ENCODE measurements at places on chromosomes 3 and 15.

DNA sequence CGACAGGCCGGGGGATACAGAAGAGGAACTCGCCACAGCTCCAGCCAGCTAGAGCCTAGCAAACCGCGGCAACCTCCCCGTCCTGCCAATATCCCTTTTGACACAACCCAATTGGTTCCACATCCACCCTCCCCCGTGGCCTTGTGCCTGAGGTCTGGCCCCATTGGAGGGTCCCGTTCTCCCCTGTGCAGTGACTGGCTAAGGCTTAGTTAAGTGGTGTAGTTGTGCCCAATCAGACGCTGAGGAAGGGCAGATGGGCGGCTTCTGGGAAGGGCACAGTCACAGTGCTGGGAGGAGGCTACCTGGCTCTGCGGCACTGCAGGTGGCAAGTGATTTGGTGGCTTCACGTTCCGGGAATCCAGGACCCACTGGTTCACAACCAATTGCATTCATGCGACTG is 78.6 kb downstream of the SNRK start:
- DNase-seq: no peak

- DNase-seq: peak; percentile 32
Observed at GRCh38 chr3:177055605-177056571, 141.4 kb downstream of the TBL1XR1 start.

- no peak for DNase-seq
Observed at GRCh38 chr3:138761002-138761401, 73.7 kb downstream of the PIK3CB start.

- no peak for DNase-seq
Observed at GRCh38 chr15:69782139-69782658, 315.5 kb downstream of the TLE3 start.

- peak; percentile 63 for DNase-seq
Observed at GRCh38 chr15:74653426-74654102, 37.9 kb downstream of the CLK3 start.

DNA sequence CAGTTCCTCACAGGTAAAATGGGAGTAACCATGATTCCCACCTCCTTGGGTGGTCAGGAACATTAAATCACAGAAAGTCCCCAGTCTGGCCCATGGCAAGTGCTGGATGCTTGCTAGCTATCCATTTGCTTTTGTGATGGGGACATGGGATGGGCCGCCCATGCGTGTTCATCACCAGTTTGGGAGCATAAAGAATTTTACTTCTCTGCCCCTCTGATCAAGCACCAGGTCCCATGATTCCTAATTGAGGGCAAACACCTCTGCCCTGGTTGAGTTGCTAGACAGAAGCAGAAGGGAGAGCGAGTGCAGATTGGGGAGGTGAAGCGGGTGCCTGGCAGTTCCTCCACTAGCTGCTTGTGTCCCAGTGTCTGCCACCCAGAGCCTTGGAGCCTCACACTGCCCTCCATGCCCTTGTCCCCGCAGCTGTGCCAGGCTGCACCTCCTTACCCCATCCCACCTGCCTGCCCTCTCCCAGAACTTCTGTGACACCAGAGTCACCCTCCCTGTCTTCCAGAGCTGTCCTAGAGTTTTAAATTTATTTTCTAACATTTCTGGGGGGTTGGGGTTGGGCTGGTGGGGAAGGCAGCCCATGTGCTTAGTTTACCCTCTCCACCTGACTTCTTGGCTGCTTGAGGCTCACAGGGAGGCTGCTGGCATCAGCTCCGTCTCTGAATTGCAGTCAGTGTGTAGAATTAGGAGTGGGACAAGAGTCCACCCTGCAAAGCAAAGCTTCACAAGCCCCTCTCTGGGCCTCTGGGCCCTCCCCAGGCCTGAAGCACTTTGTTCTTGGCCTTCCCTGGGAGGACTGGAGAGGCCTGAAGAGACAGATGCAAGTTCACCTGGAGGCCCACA is 18.4 kb downstream of the CFAP100 start:
- DNase-seq: no peak

DNA sequence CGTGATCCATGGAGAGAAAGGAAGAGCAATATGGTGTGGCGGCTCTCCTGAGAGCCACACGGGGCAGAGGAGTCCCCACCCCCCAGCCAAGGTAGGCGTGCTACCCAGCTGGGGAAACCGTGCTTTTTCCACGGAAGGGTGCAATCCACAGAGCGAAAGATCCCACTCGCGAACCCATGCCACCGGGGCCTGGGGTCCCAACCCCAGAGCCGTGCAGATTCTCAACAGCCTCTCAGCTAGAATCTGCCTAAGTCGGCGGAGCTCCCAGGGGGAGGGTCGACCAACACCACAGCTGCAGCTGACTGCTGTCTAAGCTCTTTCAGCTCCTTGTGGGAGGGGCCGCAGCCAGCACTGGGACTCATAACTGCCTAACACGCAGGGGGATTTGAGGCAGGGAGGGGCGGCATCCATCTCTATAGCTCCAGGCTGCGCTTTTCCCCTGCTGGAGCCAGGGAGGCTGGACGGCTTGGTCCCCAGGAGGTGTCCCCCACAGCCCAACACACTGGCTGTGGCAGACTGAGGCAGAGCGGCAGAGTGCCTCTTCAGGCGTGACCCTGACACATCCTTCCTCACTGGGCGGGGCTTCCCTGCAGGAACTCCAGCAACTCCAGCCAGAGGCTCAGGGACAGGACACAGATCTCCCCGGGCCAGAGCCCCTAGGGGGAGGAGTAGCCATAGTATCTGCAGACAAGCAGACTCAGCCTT is 107.6 kb upstream of the ZBTB20 start:
- no peak for DNase-seq

DNA sequence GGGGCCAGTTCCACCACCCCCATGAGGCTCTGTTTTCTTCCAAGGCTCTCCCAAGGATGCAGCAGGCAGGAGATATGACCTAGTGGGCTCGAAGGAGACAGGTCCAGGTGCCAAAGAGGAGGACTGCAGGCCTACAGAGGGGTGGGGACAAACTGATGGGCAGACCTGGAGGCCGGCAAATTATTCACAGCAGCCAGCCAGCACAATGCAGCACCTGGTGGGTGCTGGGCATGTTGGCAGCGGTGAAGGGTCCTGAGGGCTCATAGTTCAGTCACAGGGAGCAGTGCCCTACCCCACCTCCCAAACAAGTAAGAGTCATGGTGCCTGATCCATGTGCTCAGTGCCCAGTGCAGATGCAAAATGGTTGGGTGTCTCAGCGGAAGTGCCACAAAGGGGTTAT is 171.7 kb downstream of the ABHD5 start:
- no peak for DNase-seq

DNA sequence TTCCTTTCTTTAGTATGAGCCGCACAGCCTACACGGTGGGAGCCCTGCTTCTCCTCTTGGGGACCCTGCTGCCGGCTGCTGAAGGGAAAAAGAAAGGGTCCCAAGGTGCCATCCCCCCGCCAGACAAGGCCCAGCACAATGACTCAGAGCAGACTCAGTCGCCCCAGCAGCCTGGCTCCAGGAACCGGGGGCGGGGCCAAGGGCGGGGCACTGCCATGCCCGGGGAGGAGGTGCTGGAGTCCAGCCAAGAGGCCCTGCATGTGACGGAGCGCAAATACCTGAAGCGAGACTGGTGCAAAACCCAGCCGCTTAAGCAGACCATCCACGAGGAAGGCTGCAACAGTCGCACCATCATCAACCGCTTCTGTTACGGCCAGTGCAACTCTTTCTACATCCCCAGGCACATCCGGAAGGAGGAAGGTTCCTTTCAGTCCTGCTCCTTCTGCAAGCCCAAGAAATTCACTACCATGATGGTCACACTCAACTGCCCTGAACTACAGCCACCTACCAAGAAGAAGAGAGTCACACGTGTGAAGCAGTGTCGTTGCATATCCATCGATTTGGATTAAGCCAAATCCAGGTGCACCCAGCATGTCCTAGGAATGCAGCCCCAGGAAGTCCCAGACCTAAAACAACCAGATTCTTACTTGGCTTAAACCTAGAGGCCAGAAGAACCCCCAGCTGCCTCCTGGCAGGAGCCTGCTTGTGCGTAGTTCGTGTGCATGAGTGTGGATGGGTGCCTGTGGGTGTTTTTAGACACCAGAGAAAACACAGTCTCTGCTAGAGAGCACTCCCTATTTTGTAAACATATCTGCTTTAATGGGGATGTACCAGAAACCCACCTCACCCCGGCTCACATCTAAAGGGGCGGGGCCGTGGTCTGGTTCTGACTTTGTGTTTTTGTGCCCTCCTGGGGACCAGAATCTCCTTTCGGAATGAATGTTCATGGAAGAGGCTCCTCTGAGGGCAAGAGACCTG is 13.2 kb downstream of the GREM1 start:
- peak; percentile 56 for DNase-seq

DNA sequence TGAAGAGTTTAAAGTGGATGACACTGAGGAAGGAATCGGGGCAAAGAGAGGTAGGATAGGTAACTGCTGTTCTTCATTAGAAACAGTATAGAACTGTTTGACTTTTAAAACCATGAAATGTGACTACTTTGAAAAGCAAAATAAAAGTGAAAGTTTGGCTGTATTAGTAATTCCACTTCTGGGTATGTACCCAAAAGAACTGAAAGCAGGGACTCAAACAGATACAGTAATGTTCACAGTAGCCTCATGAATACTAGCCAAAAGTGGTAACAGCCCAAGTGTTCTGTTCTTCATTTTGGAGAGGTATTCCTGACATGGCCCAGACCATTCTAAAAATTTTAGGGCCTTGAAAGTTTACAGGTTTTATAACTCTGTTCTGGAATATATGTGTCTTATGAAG is 1055.4 kb downstream of the TBL1XR1 start:
- no peak for DNase-seq

DNA sequence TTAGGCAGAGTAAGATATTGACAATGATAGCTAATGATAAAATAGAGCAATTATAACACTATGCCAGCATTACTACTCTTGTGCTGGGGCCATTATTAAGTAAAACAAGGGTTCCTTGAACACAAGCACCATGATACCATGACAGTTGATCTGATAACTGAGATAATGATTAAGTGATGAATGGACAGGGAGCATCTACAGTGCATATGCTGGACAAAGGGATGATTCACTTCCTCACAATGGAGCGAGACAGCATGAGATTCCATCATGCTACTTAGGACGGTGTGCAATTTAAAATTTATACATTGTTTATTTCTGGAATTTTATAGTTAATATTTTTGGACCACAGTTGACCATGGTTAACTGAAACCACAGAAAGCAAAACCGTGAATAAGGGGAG is 156.6 kb downstream of the FHIT start:
- no peak for DNase-seq

- no peak for DNase-seq
Observed at GRCh38 chr15:62717496-62717895, 325.1 kb upstream of the TPM1 start.
